ENCODE measurements at places on chromosomes 5 and 9. TPM values are rescaled to one million over a fixed set of nuclear protein-coding genes. Genes with fewer than 3 reads are reported as not detected.

GRCh38 chr9:91868732-91869391, 81.2 kb downstream of the ROR2 start:
- no peak for DNase-seq

DNA sequence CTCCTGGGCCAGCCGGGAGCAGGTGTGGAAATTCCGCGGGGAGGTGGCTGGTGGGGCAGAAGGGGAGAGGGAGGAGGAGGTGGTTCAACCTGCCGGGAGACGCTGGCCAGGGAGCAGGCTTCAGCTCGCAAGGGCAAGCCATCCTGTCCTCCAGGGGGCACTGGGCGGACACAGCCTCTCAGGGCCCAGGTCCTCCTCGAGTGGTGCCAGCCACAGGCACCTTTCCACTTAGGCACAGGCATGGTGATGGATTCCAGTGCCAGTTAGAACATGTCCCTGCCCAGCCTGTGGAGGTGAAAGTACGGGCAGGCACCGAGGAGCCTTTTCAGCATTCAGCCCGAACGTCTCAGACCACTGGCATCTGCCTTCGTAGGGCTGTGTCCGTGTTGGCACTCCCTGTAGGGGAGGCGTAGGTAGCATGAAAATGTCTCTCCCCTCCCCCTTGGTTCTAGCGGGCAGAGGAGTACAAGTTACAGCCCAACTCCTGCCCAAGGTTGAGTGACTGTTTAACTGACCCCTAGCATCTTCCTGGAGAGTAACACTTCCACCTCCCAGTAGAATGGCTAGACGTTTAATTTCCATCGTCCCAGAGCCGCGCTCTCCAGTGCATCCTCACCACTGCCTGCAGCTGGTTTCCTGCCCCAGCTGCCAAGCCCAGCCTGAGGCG, 48.9 kb downstream of the DAB2IP start:
- DNase-seq: peak; percentile 96

- no peak for DNase-seq
Observed at GRCh38 chr5:36669015-36669651, 62.7 kb downstream of the SLC1A3 start.

DNA sequence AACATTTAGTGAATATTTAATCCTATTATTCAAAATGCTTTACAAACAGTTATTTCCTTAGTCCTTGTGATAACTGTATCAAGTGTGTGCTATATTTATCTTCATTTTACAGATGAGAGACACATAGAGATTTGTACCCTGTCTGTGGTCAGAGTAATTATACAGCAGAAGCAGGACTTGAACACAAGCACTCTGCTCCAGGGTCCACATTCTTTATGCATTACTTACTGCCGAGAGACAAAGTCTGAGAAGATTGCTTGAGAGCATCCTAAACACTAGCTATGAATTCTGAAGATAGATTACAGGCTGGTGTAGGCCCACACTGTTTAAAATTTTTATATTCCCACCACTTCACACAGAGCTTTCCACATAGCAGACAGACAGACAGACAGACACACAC, 926.1 kb upstream of the DMAC1 start:
- no peak for DNase-seq

DNA sequence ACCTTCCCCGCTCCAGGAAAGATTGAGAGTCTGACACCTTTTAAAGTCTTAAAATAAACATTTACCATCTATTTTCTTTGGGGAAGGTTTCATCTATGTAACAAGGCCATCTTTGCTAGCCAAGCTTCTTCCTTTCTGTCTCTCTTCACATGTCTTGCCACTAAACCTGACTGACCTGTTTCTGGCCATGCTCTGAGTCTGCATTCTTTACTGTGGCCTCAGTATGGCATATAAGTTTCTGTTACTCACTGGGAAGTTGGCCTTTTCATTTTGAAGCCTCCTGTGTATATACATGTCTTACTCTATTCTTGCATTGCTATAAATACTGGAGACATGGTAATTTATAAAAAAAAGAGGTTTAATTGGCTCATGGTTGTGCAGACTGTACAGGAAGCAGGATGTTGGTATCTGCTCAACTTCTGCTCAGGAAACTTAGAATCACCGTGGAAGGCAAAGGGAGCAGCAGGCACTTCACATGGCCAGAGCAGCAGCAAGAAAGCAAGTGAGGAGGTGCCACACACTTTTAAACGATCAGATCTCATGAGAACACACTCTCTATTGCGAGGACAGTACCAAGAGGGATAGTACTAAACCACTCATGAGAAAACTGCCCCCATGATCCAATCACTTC, 48.1 kb downstream of the KCNV2 start:
- DNase-seq: no peak

- DNase-seq: no peak
Observed at GRCh38 chr5:66969963-66970362, 226.6 kb downstream of the CD180 start.

- no peak for DNase-seq
Observed at GRCh38 chr9:37200433-37201005, 80.1 kb downstream of the ZCCHC7 start.

GRCh38 chr9:126974594-126974993, 60.0 kb downstream of the RALGPS1 start:
- no peak for DNase-seq

DNA sequence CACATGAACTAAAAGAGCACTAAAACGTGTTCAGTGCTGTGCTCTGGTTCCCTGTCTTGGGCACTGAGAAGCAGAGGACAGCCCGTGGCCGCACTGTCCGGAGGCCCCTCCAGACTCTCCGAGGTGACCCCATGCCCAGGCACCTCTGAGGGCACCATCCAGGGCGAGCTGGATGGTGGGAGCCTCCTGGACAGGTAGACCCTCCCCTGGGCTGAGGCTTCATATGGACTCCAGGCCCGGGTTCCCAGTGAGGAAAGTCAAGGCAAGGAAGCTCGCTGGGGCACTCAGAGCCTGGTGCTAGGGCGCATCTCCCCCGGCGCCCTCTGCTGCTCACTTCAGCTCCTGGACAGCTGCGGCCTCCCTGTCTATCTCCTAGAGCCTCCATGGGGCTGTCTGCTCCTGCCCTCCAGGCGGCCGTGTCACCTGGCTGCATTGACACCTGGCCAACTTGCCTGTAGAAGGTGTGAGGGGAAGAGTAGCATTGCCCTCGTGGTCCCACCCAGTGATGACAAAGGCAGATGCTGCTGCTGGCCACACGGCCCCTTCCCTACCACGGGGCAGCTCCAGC, 178.2 kb upstream of the IRX1 start:
- no peak for DNase-seq

- no peak for DNase-seq
Observed at GRCh38 chr5:112329419-112330090, 89.5 kb downstream of the EPB41L4A start.

DNA sequence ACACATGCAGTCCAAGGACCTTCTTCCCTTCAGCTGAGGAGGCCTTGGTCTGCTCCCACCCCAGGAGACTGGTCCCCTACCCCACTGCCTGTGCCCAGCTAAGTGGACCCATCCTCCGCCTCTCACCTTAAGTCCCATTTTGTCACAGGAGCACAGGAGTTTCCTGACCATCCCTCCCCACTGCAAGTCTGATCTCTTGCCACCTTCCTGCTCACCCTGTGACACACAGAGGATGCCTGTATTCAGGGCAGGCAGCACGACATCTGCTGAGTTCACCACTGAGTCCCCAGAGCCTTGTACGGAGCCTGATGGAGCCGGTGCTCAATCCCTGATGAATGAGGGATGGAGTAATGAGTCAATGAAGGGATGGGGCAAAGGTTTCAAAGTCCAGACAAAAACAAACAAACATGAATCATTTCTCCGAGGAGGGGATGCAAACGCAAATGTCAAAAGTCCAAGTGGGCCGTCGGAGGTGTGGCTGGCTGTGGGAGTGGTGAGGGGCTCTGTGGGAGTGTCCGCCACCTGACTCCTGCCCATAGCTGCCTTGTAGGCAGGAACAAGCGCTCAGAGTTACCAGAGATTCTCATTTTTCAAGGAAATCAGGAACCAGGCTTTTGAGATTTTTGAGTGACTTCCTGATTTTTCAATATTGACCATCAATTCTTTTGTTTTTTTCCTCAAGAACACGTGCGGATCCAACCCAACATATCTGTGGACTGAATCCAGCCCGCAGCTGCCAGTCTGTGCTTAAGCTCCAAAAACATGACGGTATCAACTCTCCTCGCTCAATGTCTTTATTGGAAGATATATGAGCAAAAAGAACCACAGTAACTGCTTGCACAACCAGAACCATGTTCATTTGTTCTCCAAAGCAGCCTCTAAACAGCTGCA, 4.4 kb downstream of the RAPGEF1 start:
- DNase-seq: no peak

DNA sequence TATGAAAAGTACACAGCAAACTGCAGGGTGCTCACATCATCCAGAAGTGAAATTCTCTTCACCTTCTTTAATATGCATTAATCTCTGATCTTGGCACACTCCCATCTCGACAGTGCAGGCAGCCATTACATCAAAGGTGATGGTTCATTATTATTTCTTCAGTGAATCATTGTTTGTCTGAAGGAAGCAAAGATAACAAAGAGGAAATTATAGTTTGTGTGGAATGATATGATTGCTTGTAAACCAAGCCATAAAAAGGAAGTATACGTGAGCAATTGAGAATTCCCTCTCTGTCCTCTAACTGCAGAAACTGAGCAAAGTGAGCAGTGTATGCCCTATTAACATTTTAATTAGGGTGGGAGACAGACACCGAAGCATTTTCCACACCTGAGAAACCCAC, 171.6 kb upstream of the PPP1R2B start:
- DNase-seq: no peak

- DNase-seq: no peak
Observed at GRCh38 chr9:76516350-76516749, 57.4 kb downstream of the GCNT1 start.

GRCh38 chr9:107983762-107984161, 494.2 kb upstream of the KLF4 start:
- no peak for DNase-seq

DNA sequence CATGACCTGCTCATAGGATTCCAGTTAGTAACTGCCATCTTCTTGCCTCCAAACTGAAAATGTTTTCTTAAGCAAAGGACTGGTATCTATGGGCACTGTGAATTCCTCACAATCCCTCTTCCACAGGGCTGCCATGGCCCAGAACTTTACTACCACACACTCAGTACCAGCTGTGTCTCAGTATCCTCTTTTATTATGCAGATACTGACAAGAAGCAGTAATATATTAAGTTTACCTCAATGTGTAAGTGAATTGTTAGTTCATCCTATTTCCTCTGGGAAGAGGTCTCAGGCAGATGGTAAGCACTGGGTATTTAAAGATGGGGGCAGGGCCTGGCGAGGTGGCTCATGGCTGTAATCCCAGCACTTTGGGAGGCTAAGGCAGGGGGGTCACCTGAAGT, 320.8 kb upstream of the RFX3 start:
- no peak for DNase-seq

DNA sequence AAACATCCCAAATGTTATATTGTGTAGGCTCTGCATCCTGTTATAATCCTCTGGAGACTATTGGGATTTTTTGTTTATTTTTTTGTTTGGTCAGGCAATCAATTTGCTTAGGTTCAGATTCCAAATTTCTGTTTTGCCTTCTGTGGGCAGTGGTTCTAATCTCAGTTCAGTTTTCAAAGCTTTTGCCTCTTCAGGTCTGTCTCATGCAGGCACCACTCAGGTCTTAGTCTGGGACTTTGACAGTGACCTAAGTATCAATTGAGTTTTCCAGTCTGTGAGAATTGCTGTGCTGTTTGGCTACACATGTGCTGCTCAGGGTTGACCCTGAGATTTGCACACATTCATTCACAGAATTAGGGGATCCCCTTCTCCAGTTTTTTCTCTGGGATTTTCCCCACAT, 14.1 kb downstream of the SNX2 start:
- DNase-seq: no peak

PCDHA9 gene
- total RNA-seq: 0.25 TPM

CCNI2 gene
- not detected for total RNA-seq

FAM221B gene
- total RNA-seq: not detected

MUSK gene
- total RNA-seq: not detected

ZNF366 gene
- 3.2 TPM for total RNA-seq

KCNN2 gene
- total RNA-seq: 3.4 TPM

RNF208 gene
- 0.98 TPM for total RNA-seq

GNAQ gene
- total RNA-seq: 31.9 TPM

PCDHGA5 gene
- 8.6 TPM for total RNA-seq

OCLN gene
- 12.8 TPM for total RNA-seq

GABRA1 gene
- not detected for total RNA-seq

S100Z gene
- not detected for total RNA-seq

PPP2R2B gene
- 6.6 TPM for total RNA-seq
